Naive thymus-derived CD4-positive, alpha-beta T cell (primary cell): ENCODE measurements at places on chromosomes 11 and 22.

DNA sequence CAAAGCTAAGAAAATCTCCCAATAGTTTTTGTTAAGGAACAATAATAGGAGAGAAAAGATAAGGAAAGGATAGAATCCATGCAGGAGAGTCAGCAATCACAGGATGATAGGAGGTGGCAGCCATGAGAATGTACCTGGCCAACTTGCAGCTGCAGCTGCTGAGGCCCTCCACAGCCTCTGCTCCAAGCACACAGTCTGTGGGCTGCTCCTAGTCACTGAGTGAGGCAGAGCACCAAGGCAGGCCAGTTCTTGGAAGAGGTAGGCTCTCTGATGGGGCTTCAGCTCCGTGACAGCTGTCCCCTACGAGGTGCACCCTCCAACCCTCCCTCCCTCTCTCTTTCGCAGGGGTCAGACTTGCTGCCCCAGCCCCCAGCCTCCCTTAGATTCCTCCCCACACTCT, 5.5 kb upstream of the KCNJ1 start:
- DNase-seq: no peak

DNA sequence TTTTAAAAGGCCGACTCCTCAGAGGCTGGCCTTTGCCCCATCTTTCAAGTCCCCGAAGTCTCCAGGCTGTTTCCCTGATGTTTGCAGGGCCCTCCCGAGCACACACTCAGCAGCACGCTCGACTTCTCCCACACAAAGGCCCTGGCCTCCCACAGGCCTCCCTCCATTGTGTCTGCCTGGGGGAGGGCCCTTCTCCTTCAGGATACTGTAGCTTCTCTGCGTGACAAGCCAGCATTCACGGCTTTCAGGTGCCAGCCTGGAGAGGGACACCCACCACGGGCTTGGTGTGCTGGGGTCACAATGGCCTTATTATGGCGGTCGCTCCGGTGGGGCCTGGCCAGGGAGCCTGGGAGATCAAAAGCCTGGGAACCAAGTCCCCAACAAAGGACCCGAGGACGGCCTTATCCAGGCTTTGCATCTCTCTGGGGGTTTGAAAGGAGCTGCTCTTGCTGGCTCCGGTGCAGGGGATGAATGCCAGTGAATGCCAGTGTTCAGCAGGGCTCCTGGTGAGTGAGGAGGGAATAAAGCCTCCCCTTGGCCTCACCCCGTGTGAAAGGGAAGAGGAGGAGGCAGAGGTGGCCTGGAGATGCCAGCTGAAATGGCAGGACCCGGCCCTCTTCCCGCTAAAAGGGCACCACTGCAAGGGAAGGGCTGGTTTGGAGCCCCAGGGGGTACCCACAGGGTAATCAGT, 55.0 kb downstream of the TRAF6 start:
- no peak for DNase-seq

- DNase-seq: no peak
Observed at GRCh38 chr11:131682373-131683015, 312.1 kb downstream of the NTM start.

GRCh38 chr11:105769627-105770026, 159.8 kb downstream of the GRIA4 start:
- no peak for DNase-seq

DNA sequence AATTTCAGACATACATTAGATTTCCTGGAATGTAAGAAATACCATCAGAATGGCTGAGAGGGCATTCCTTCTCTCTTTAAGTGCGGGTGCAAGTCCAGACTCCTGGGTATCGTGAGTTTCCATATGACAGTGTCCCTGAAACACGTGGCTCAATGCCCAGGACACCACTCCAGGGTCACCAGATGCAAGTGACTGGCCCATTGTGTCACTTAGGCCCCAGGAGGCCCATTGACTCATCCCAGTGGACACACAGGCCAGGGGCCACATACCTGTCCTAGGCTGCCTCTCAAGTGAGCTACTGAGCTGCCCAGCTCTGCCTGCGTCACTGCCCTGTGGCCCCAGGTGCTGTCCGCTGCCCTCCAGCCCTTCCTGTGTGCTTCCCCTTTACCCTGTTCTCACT, 18.5 kb downstream of the FBLN1 start:
- DNase-seq: no peak

GRCh38 chr11:29159552-29160465, 857.0 kb downstream of the KCNA4 start:
- no peak for DNase-seq

- no peak for DNase-seq
Observed at GRCh38 chr22:27842201-27842600, 40.6 kb upstream of the MN1 start.

DNA sequence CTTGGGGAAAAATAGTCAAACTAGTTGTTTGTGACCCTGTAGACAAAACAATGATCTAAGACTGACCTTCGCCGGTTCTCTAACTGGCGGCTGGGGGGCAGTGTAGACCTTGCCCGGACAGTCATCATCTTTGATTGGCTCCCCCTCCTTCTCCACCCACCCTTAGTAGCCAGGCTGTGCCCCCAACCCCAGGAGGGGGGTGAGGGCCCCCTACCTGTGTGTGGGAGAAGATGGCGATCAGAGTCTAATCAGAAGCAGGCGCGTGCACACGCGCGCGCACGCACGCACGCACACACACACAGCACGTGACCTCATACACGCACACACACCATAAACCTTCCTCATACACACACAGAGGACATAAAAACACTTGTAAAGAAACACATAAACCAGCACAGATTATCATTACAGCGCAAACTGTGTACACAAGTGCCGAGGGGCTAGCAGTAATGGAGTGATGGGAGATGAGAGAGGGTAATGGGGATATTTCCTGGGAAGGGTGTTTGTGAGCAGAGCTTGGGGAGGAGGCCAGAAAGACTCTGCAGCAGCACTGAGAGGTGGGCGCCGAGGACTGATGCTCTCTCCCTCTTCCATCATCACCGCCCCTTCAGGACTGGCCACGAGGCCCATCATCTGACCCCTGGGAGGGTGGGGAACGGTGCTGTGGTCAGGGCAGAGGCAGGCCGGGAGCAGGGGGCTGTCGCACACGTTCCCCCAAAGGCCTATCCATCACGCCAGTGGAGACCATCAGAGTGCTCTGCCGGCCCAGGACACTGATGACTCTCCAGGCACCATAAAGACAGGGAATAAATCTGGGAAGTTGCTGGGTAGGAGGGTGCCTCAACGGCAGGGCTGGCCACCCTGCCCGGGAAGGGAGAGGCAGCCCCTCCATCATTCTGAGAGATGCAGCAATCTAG, 12.2 kb downstream of the NECTIN1 start:
- no peak for DNase-seq

GRCh38 chr11:111298413-111299100, at the start of gene POU2AF3:
Gene POU2AF3 (plus strand): TSS chr11:111298546. CDS start chr11:111298582, 36 bp downstream.
- DNase-seq: no peak

GRCh38 chr11:60193687-60194433, 11.0 kb upstream of the MS4A6A start:
- peak; percentile 38 for DNase-seq

DNA sequence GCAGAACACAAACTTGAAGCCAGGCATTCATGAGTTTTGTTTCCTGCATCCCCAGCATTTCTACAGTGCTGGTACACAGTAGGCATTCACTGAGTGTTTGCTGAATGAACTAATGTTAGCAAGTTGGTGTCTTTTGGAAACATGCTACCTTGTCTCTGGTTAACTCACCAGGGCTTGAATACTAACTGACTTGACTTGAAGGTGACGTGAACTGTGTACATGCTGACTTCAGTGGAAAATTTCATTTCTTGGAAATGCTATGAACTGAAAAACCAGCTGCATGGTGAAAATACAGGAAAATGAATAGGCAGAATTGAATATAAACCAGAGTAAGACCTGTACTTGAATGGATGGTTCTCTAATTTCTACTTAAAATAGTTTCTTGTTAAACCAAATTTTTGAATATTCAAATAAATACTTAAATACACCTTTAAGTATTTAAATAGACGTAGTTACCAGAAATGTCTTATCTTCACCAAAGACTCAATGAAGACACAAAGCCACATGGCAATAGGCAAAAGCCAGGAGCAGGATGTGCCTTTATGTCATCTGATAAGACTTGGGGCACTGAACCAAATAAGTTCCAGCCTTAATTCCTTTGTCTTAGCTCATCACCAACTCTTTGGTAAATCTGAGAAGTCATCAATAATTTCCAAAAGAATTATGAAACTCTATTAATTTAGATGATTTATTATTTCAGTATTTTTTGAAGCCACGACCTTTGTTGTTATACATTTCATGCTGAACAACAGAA, 39.7 kb upstream of the POU2AF2 start:
- DNase-seq: no peak

DNA sequence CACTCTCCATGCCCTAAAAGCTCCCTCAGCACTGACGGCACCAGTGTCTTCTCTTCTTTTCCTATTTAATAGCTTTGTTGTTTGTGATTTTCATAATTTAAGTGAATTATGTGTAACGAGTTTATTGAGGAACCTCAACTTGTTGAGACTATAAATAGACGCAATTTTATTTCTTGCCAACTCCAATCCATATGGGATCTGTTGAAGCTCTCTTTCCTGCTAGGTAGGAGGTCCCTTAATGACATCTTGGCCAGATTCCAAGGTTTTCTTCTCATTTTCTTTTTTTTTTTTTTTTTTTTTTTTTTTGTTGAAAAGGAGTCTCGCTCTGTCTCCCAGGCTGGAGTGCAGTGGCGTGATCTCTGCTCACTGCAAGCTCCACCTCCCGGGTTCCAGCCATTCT, 14.2 kb downstream of the RTL6 start:
- no peak for DNase-seq
